ENCODE measurements at places on chromosomes 3 and 15.

DNA sequence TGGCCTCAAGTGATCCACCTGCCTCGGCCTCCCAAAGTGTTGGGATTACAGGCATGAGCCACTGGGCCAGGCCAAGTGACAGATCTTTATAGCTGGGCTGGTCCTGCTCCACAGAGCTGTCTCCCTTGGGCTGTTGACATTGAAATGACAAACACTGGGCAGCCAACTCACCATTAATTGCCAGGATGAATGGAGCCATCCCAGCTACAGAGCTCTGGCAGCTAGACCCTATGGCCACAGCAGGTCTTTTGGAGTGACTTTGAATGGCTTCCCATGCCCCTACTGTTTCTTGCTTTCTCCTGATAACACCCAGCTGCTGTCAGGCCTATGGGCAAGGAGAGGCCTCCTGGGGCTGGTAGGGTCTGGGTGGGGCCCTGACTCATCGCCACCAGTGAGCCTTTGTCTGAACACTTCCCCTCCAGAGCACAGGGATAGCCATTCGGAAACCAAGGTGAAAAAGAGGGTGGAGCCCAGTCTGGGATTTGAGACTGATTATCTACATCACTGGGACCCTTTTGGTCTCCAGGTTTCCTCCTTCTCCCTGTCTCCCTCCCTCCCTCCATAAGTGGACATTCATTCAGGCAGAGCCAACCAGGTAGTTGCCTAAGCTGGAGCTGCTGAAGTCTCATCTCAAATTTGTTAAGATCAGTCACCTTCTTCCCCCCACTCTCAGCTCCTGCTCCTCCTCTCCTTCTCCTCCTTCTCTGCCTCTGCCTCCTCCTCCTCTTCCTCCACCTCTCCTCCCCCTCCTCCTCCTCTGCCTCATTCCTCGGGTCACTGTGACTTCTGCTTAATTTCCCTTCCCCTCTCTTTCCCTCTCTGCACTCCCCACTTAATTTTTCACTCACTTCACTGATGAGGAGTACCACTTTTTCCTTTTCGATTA, 34.0 kb downstream of the BHLHE40 start:
- peaks cover 6% of the 10 kb centered on the region for H3K36me3 ChIP-seq
- peak overlapping the region; percentile 94 for H3K27ac ChIP-seq
- peak overlapping the region; percentile 72 for H3K4me3 ChIP-seq
- no peak for DNase-seq

DNA sequence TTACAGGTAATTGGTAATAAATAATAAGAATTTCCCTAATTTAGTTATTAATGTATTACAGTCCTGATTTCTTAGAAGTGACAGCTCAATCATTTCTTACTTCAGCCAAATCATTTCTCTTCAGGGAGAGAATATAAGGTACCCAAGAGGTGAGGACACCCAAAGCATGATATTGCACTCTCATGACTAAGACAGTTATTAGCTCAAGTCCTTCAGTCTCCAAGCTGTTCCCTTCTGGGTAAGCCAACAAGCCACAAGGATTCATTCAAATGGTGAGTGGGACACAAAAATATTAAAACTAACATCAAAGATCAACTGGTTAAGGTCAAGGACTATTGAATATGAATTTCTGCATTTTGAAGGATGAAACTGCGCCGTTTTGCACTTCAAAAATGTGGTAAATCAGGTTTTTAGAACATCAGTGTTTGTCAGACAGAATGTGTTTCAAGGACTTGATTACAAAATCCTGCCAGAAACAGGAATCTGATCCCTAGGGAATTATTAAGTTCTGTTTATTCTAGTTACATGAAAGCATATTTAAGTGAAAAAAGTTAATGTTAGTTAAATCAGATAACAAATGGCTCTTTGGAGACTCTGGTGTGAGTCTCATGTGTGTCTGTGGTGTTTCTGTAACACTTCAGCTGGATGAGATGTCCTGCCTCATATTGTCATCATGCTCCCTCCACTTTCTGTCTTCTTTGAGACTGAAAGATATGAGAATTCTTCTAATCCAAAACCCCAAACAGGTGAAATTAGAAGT, 101.7 kb upstream of the COL8A1 start:
- DNase-seq, result no peak
- no peak overlapping the region for H3K4me3 ChIP-seq
- no peak overlapping the region for H3K27ac ChIP-seq
- no peaks in the 10 kb centered on the region for H3K36me3 ChIP-seq

DNA sequence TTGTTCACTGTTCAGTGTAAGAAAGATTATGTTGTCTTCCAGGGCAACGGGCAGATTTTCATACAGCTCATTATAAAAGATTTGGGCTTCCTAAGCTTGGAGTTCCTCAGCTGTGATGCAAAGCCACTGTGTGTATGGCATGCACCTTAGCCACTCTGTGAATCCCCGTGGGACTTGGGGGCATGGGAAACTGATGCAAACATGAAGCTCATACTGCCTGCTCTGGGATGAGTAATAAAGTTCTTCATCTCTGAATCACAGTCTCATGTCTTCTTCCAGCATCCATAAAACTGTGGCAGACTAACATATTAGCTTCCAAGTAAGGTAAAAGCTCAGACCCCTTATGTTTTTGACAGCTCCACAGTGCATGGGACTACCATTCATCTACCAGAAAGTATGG, 154.3 kb upstream of the RORA start:
- no peak overlapping the region for H3K4me3 ChIP-seq
- H3K27me3 ChIP-seq, result peaks cover 7% of the 10 kb centered on the region
- H3K36me3 ChIP-seq, result no peaks in the 10 kb centered on the region
- H3K27ac ChIP-seq, result no peak overlapping the region
- H3K4me1 ChIP-seq, result no peaks in the 10 kb centered on the region

DNA sequence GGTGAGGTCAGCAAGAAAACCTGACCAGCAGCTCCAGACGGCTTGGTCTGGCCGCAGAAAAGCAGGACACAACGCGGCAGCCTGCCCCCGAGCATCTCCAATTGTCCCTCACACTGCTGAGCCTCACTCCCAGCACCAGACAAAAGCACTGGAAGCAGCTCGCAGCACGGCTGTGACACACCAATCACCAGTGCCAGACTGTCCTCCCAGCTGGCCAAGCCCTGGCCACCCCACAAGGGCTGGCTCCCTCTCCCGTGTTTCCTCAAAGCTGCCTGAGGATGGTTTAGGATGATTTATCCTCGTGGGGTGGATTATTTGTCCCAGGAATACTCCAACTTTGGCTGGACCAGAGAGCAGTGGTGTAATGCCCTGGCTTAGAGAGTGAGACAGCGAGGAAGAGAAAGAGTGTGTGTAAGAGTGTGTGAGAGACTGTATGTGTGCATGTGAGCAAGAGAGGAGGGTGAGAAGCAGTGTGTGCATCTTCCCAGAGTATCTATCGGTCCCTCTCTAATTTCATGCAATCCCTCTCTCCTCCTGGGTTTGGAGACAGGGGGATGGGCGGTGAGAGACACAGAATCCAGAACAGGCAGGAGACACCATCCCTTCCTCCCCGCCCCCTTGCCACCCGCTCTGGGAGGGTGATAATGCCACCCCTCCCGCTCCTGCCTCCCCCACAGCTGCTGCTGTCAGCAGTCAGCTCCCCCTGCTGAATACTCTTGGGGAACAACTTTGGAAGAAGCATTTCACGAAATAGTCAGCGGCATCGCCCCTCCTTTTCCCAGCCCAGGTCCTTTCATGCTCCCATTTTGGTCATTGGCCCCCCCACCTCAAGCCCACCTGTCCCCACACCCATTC, 34.2 kb downstream of the SEMA5B start:
- no peak for DNase-seq
- H3K4me1 ChIP-seq, result no peaks in the 10 kb centered on the region
- no peak overlapping the region for H3K4me3 ChIP-seq
- peaks cover 38% of the 10 kb centered on the region for H3K27me3 ChIP-seq
- H3K36me3 ChIP-seq, result no peaks in the 10 kb centered on the region

DNA sequence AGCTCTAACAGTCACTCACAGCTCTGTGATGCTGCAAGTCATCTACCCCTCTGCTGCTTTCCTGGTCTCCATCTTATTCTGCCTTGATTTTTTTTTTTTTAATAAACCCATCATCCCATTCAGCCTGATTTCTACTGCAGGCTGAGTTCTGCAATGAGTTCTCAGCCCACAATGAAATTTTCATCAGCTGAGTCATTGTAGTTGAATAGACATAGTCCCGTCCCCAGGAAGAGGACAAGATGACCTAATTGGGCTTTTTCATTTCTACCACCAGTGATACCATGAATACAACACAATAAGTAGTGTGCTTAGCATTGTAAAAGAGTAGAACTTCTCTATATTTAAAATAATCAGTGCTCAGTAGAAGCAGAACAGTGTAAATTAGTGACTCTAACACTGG, 59.3 kb downstream of the C3orf85 start:
- H3K36me3 ChIP-seq, result no peaks in the 10 kb centered on the region
- H3K27ac ChIP-seq, result no peak overlapping the region
- H3K27me3 ChIP-seq, result no peaks in the 10 kb centered on the region

DNA sequence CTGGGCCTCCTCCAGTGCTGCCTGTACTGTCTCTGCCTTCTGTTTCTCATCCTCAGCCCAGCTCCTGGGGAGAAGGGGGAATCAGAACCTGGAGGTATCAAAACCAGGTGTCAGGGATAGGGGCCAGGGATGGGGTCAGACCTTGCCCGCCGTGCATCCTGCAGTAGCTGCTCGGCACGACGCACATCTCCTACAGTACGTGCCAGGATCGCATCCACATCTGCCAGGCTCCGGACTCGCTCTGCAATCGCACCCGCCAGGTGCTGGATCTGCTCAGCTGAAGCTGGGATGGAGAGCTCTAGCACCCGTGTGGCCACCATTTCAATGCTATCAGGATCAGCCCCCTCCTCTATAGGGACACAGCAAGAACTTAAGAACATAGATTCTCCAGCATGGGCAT, 1.4 kb upstream of the USP19 start:
- peak overlapping the region; percentile 89 for H3K4me3 ChIP-seq
- peaks cover 20% of the 10 kb centered on the region for H3K36me3 ChIP-seq

- no peaks in the 10 kb centered on the region for H3K4me1 ChIP-seq
- H3K27me3 ChIP-seq, result no peaks in the 10 kb centered on the region
- H3K4me3 ChIP-seq, result no peak overlapping the region
- no peaks in the 10 kb centered on the region for H3K36me3 ChIP-seq
- no peak for DNase-seq
Observed at GRCh38 chr15:48407646-48408045, 76.4 kb downstream of the DUT start.

DNA sequence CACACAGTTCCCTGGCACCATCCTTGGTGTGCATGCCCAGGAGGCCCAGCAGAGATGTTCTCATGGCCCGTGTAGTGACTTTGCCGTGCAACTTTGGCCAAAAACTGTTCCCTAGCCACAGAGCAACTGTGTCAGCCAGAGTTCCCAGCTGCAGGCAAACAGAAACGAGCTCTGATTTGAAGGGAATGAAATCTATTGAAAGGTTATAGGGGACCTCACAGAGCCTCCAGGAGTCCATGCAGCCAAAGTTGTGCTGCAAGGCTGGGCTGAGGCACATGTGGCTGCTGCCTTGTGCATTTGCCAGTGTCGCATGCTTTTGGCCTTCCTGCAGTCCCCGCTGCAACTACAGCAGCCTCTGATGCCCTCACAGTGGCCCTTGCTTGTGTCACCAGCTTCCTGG, 70.5 kb downstream of the PLXNA1 start:
- H3K4me3 ChIP-seq, result no peak overlapping the region
- DNase-seq, result no peak
- H3K4me1 ChIP-seq, result no peaks in the 10 kb centered on the region
- no peaks in the 10 kb centered on the region for H3K27me3 ChIP-seq
- no peaks in the 10 kb centered on the region for H3K36me3 ChIP-seq
- no peak overlapping the region for H3K27ac ChIP-seq

DNA sequence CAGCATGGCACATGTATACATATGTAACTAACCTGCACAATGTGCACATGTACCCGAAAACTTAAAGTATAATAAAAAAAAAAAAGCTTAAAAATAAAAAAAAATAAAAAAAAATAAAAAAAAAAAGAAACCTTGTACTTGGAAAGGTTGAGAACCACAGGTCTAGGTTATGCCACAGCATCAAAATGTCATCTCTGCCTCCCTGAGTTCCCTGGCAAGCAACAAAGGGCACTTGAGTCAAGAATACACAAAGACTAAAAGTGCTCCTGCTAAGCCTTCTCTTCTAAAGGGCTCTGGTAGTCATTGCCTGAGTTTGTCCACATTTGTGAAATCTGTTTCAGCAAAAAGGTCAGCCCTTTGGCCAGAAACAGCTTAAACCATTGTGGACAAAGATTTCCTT, 395.8 kb upstream of the CCDC54 start:
- no peak overlapping the region for H3K4me3 ChIP-seq
- H3K4me1 ChIP-seq, result no peaks in the 10 kb centered on the region
- H3K27me3 ChIP-seq, result no peaks in the 10 kb centered on the region
- DNase-seq, result no peak

GRCh38 chr3:113255854-113256615, 44.7 kb downstream of the BOC start:
- H3K36me3 ChIP-seq, result no peaks in the 10 kb centered on the region
- peaks cover 14% of the 10 kb centered on the region for H3K27me3 ChIP-seq
- H3K27ac ChIP-seq, result no peak overlapping the region
- no peak overlapping the region for H3K4me3 ChIP-seq
- no peak for DNase-seq
- H3K4me1 ChIP-seq, result no peaks in the 10 kb centered on the region

DNA sequence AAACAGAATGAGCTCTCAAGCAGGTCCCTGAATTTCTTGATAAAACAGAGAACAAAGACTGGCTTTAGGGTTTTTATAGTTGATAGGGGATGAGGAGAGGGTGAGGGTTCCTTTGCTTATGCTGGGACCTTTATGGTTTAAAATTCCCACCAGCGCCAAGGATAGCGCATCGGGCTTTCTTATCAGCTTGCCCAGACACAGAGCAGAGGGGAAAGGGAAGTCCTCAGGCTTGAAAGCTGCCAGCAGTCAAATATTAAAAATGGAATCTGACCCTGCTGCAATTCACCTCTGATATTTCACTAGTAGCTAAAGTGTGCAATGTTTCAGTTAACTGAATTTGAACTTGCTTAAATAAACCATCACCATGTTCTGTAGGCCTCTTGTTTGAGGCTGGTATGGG, 55.0 kb upstream of the EPHA3 start:
- no peak overlapping the region for H3K4me3 ChIP-seq
- no peak overlapping the region for H3K27ac ChIP-seq
- no peaks in the 10 kb centered on the region for H3K36me3 ChIP-seq

DNA sequence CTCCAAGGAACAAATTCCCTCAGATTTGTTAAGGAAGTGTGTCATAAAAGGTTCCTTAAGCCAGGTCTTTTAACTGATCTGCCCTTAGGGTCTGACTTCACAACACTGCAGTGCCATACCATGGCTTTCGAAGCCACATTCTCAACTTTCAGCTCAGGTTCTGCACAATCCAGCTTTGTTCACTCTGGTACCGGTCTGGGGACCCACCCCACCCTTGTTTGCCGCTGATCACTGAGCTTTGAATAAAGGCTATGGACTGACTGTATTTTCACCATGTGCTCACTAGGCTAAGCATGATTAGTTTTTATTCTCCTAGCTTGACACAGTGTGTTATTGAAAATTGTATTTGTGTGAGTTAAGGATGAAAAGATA, 15.9 kb downstream of the SNX1 start:
- H3K36me3 ChIP-seq, result peaks cover 28% of the 10 kb centered on the region
- DNase-seq, result no peak
- no peaks in the 10 kb centered on the region for H3K27me3 ChIP-seq

GRCh38 chr15:78060232-78060631, 17.3 kb downstream of the TBC1D2B start:
- peaks cover 62% of the 10 kb centered on the region for H3K4me1 ChIP-seq
- no peak overlapping the region for H3K4me3 ChIP-seq
- DNase-seq, result no peak
